CD4-positive, alpha-beta T cell treated with Interleukin-17A for 4 hours (primary cell): ENCODE measurements at places on chromosomes 5 and 9.
A peak's percentile ranks its signal among the peaks of the same experiment; 100 is the strongest.

DNA sequence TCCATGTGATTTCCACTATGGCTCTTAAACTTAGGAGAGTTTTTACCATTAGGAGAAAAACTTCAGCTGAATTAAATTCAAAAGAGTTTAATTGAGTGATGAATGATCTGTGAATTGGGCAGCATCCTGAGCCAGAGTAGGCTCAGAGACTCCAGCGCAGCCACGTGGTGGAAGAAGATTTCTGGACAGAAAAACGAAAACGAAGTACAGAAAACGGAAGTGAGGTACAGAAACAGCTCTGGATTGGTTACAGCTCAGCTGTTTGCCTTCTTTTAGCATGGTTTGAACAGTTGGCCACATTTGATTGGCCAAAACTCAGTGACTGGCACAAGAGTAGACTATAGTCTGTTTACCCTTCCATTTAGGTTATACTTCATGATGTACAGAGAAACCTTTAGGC, 69.2 kb upstream of the PLPP1 start:
- DNase-seq, result no peak

GRCh38 chr5:181051841-181052671, 12.0 kb downstream of the BTNL9 start:
- DNase-seq, result no peak

DNA sequence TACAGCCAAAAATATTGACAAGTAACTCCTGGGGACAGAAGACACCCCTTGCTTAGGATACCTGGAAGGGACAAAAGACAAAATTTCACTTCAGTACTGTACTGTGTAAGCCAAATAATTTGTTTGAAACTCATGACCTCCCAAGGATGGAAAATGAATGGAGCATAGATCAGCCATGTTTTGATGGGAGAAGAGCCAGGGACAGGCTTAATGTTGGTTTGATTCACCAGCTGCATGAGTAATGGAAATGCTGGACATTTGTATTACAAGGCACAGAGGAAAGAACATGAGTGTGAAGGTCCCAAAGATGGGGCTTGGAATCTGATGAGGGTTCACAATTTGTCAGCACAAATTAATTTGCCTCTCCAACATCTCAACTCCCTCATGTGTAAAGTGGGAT, 122.8 kb downstream of the ENC1 start:
- DNase-seq, result no peak

- no peak for DNase-seq
Observed at GRCh38 chr5:156815988-156816599, 34.0 kb upstream of the PPP1R2B start.

- DNase-seq, result no peak
Observed at GRCh38 chr9:100459963-100460362, 13.0 kb upstream of the TMEFF1 start.

GRCh38 chr5:171861381-171861780, 75.8 kb downstream of the SMIM23 start:
- DNase-seq, result no peak

DNA sequence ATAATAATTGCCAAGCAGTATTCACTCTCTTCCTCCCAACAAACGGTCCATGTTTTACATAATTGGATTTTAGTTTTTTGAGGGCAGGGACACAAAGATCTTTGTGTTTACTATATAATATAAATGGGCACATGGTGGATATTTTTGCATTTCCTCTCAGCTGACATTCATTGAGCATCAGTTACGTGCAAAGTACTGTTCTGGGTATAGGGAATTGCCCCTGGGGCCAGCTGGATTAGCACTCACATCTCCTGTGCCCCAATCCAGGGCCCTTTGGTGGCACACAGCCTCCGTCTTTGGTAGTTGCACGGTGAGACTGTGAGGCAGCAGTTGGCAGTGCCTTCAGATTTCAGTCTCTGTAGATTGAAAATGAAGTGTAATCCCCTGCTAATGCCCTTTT, 1.6 kb downstream of the TDRD7 start:
- no peak for DNase-seq

DNA sequence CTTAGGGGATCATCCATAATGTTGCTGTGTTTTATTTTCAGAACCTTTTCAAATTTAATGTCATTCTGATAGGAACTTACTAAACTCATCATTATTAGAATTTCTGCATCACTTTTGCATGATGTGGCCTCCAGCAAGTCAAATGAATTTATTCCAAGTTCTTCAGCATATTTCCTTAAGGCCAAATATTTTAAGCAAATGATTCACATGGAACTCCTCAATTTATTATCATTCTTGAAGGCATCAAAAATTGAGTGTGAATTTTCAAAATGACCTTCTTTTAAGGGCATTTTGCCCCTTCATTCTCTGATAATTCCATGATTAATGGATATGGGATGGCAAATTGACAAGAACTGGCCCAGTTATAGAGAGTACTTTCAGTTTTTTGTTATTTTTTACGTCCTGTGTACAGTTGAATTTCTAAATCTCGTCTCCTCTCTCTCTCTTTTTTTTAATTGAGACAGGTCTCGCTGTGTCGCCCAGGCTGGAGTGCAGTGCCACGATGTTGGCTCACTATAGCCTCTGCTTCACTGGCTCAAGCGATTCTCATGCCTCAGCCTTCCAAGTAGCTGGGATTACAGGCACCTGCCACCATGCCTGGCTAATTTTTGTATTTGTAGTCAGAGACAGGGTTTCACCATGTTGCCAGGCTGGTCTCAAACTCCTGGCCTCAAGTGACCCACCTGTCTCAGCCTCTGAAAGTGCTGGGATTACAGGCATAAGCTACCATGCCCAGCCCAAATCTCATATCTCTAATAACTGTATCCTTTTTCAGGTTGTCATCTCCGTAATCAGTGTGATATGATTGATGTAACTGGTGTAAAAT, 29.1 kb downstream of the GPR21 start:
- no peak for DNase-seq

- no peak for DNase-seq
Observed at GRCh38 chr9:81902196-81902595, 26.0 kb upstream of the SPATA31D4 start.

DNA sequence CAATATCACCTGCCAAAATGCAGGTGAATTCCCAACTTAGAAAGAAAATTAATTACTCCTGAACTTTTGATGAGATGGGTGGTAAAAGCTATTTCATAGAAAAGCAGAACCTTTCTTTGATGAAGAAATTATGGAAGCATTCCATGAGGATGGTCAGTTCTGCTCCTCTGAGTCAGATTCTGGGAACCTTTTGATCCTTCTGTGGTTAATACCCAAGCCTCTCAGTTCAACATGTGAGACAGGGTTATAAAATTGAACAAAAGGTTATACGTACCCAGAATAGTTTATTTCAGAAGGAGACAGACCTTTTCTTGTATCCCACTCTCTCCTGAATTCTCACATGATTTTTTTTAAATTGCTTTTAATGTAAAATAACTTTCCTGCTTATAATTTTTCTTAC, 767.6 kb upstream of the ADAMTS16 start:
- no peak for DNase-seq

DNA sequence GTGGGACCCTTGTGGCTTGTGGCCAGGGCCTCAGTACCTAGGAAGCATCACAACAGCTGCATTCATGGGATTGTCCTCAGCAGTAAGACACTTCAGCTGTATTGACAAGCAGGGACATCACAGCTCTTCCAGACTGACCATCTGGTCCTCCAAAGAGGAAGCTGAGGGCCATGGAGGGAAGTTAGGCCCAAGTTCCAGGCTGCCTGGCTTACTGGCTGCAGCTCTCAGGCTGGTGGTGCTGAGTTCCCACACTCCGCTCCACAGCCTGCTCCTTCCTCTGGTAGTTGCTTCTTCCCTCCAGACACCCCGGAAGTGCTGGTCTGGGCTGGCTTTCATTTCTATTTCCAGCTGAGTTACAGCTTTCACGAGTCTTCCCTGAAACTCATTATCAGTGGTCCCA, 5.7 kb upstream of the STING1 start:
- peak; percentile 32 for DNase-seq

DNA sequence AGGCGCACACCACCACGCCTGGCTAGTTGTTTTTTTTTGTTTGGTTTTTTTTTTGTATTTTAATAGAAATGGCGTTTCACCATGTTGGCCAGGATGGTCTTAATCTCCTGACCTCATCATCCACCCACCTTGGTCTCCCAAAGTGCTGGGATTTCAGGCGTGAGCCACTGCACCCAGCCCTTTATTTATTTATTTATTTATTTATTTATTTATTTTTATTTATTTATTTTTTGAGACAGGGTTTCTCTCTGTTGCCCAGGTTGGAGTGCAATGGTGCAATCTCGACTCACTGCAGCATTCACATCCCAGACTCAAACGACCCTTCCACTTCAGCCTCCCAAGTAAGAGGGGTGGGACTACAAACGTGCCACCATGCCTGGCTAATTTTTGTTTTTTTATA, 63.0 kb upstream of the ADAMTSL1 start:
- DNase-seq, result no peak

DNA sequence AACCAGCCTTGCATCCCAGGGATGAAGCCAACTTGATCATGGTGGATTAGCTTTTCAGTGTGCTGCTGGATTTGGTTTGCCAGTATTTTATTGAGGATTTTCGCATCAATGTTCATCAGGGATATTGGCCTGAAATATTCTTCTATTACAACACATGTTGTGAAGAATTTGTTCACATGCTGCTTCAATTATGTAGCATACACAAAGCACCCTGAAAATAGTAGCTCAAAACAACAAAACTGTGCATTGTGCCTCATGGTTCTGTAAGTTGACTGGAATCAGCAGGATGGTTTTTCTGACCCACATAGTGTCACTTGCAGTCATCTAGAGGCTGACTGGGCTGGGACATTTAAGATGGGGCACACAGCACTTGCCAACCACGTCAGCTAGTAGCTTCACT, 193.9 kb downstream of the SYK start:
- no peak for DNase-seq

DNA sequence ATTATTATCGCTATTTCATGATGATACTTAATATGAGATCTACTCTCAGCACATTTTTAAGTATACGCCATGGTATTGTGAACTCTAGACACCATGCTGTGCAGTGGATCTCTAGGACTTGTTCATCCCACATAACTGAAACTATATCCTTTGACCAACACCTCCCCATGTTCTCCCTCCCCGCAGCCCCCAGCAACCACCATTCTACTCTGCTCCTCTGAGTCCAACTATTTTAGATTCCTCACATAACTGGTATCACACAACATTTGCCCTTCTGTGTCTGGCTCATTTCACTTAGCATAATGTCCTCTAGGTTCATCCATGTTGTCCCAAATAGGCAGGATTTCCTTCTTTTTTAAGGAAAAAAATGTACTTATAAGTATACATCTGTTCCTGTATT, 6.6 kb upstream of the TBC1D2 start:
- no peak for DNase-seq

GRCh38 chr9:101369884-101370531, 14.8 kb downstream of the BAAT start:
- DNase-seq, result no peak

DNA sequence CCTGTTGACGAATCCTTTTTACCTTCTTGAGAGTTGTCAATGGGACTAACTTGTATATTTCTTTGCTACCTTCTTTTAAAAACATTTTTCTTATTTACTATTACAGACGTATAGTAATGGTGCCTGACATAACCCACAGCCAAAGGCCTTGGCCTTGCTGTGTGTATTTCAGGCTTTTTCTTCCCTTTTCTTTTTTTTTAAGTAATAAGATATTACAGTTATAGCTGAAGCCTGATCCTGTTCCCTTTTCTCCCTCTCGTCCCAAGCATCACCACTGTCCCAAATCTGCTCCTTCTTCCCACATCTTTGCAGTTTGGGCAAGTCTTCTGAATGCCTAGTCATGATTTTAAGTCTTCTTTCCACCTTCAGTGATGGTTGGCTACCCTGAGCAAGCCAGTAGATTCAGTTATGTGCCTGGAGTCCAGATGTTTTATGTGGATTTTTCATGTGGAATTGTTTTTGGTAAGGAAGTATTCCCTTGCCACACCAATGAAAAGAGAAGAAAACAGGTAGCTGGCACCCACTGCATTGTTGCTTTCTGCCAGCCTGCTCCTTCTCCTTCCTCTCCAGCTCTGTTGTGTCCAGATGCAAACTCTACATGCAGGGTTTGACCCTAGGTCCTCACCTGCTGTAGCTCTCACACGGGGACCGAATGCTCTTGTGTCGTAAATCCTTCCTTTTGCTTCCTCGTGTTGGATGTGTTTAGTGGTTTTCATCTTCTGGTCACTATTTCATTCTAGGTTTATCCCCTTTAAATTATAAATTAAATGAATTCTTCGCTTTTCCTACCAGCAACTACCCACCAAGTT, 26.5 kb downstream of the ABL1 start:
- no peak for DNase-seq

- no peak for DNase-seq
Observed at GRCh38 chr5:179343021-179343718, 2.1 kb downstream of the ADAMTS2 start.

DNA sequence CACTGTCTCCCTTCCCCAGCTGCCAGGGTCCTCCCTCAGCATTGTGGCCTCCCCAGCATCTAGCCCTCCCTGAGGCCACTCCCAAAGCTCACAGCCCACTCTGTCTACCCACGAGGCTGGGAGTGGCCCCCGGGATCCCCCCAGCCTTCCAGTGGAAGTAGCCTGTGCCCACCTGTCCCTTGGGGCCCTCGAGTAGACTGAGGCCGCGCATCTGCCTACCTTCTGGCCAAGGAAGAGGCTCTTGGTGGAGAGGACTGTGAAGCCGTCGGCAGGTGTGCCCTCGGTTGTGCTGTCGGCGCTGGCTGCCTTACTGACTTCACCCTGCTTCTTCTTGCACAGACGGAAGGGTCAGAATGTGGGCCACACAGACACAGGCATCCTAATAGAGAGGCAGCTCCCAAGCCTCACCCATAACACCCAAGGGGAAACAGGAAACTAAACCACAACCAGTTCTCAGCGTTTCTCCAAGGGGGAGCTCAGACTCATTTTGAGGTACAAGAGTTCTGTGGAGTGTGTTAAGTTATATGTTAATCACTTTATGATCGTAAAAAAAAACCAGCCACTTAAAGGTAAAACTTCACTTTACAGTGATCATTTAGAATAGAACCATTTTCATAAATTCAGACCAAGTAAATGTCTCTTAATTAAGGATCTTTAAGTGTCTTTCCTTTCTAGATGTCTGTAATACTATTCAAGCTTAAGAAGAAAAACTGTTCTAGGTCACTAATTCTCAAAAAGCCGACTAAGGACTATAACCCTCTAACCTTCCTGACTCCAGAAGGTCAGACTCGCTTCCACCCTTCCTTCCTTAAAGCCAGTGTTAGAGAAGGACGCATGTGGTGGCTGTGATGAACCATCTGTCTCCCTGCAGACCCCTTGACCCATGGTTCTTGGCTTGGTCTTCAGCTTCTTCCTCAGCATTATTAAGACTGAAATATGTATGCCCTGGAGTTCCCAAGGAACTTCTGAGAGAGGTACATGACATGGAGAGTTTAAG, 38.5 kb downstream of the MACROH2A1 start:
- no peak for DNase-seq

DNA sequence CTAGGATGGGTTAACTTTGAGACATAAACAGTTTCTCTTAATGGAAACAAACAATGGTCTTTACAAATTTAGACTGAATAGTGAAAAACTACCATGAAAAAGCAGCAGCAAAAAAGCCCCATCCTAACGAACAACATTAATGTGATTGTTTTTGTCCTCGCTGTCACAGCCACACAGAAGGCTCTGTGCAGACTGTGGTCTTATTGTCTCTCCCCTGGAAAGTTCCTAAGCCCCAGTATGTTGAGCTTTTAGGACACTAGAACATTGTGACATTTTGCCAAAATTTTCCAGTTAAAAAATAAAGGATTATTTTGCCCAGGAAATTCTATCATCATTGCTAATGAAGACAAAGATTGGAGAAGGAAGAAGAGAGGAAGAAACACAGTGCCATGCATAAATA, 12.6 kb upstream of the SOWAHA start:
- no peak for DNase-seq

- no peak for DNase-seq
Observed at GRCh38 chr5:54357408-54358058, 47.2 kb upstream of the ARL15 start.
